Parietal lobe (tissue), 2 donors: ENCODE measurements at places on chromosomes 2 and 18. TPM values are rescaled to one million over a fixed set of nuclear protein-coding genes. Genes with fewer than 3 reads are reported as not detected.

The AQP12A gene
- not detected for total RNA-seq

The TMEM169 gene
- 19.1 TPM for total RNA-seq

The RAB6C gene
- total RNA-seq = 0.63 TPM

The SPDYA gene
- total RNA-seq = 5.0 TPM

The LHCGR gene
- total RNA-seq = not detected

The HOXD3 gene
- not detected for total RNA-seq

The DSG1 gene
- total RNA-seq = not detected

The UGT1A8 gene
- not detected for total RNA-seq

The NEU4 gene
- total RNA-seq = 0.63 TPM

The ATP6V1C2 gene
- total RNA-seq = 2.8 TPM

The KCNIP3 gene
- 15.3 TPM for total RNA-seq

The SCN2A gene
- total RNA-seq = 174 TPM

The EVA1A gene
- total RNA-seq = not detected

The COL4A4 gene
- total RNA-seq = 0.94 TPM

The PXDN gene
- total RNA-seq = 99.5 TPM

The THSD7B gene
- total RNA-seq = 31.3 TPM

The CHPF gene
- total RNA-seq = 32.2 TPM

The G6PC2 gene
- not detected for total RNA-seq

The HOXD4 gene
- total RNA-seq = not detected

The AFF3 gene
- total RNA-seq = 153 TPM

The STAM2 gene
- 73.2 TPM for total RNA-seq

The IL1R2 gene
- not detected for total RNA-seq

The SAP130 gene
- 11.0 TPM for total RNA-seq

The C1D gene
- total RNA-seq = 21.9 TPM

The UGT1A3 gene
- total RNA-seq = not detected

The C2orf78 gene
- not detected for total RNA-seq

The ALPG gene
- not detected for total RNA-seq

The LRRTM1 gene
- 13.8 TPM for total RNA-seq

The SRSF7 gene
- total RNA-seq = 122 TPM

The SLC16A14 gene
- total RNA-seq = 49.5 TPM

The MAP3K19 gene
- total RNA-seq = 1.6 TPM

The FTCDNL1 gene
- total RNA-seq = 3.1 TPM
